ENCODE measurements at places on chromosomes 11 and 22. TPM values are rescaled to one million over a fixed set of nuclear protein-coding genes. Genes with fewer than 3 reads are reported as not detected.

Gene SCGB1C1
- not detected for total RNA-seq

Gene LDLRAD3
- total RNA-seq: not detected

Gene MS4A7
- 1.6 TPM for total RNA-seq

Gene SLC17A6
- not detected for total RNA-seq

GRCh38 chr22:27401321-27401720 is 400.2 kb downstream of the MN1 start:
- no peak overlapping the region for H3K27ac ChIP-seq
- H3K4me3 ChIP-seq: no peak overlapping the region
- no peaks in the 10 kb centered on the region for H3K36me3 ChIP-seq
- H3K27me3 ChIP-seq: peaks cover 6% of the 10 kb centered on the region

DNA sequence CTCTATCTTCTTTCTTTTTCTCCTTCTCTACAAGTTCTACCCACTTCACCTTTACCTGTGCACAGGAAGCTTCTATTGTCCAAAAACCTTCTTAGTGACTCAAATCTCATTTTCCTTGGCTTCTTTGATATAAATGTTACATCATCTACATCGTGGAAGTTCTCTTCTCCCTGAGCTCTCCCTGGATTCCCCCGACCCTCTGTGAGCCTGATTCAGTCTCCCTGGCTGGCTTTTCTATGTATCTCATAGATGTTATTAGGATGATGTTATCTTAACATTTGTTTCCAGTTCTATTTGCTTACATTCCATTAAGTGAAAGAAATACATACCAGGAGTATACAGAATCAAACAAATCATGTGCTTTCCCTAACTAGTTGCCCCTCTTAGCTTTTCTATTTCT is 235.8 kb upstream of the PITPNB start:
- no peak overlapping the region for H3K4me3 ChIP-seq
- no peaks in the 10 kb centered on the region for H3K36me3 ChIP-seq
- no peaks in the 10 kb centered on the region for H3K27me3 ChIP-seq
- H3K27ac ChIP-seq: no peak overlapping the region

GRCh38 chr22:33923033-33923432 is 2.8 kb upstream of the LARGE1 start:
- H3K27me3 ChIP-seq: peaks cover 44% of the 10 kb centered on the region
- H3K27ac ChIP-seq: no peak overlapping the region
- peaks cover 15% of the 10 kb centered on the region for H3K4me1 ChIP-seq
- peak overlapping the region; percentile 58 for H3K4me3 ChIP-seq

DNA sequence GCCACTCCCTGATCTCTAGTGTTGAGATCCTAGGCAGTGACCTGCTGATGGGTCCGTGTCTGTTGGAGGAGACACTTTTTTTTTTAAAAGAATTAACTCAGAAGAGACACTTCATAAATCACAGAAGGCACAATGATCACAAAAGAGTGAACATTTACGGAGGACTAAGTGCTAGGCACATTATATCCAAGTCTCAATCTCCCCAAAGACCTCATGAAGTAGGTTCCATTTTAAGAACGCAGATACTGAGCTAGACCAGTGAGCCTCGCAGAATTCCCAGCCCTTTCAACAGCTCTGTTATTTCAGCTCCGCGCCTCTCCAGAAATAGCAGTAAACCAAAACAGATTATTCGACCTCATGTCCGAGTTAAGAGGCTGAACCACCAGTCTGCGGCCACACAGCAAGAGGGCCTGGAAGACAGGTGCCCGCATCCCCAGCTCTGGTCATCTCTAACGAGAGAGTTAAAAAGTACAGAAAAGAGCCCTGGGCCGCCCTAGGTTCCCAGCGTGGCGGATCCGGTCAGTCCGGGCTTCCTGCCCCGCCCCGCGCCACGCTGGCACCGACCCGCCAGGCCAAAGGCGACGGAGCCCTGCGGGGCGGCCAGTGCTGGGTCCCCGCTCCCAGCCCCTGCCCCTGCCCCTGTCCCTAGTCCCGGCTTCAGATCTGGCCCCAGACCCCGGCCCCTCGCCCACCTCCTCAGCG is 612 bp downstream of the XBP1 start:
- peak overlapping the region; percentile 99 for H3K4me3 ChIP-seq
- peaks cover 45% of the 10 kb centered on the region for H3K4me1 ChIP-seq
- peaks cover 51% of the 10 kb centered on the region for H3K36me3 ChIP-seq

Measured in activated naive CD8-positive, alpha-beta T cell treated with anti-CD3 and anti-CD28 coated beads, Interleukin-2, amount 10 ng/mL, durations not matched to agents 7 days and 5 days (primary cell).